ENCODE measurements at places on chromosomes 5 and 9. TPM values are rescaled to one million over a fixed set of nuclear protein-coding genes. Genes with fewer than 3 reads are reported as not detected.

HTR4 gene
- not detected for polyA plus RNA-seq

ANKRD18A gene
- polyA plus RNA-seq = 0.15 TPM

RETREG1 gene
- 79.5 TPM for polyA plus RNA-seq

RANBP17 gene
- not detected for polyA plus RNA-seq

CCL28 gene
- 9.4 TPM for polyA plus RNA-seq

PRELID2 gene
- 1.7 TPM for polyA plus RNA-seq

HAPLN1 gene
- polyA plus RNA-seq = not detected

SHB gene
- 0.10 TPM for polyA plus RNA-seq

TMC1 gene
- not detected for polyA plus RNA-seq

PPP1R2B gene
- 0.12 TPM for polyA plus RNA-seq

Measured in CD4-positive, alpha-beta memory T cell (primary cell).